ELR (cell line): ENCODE measurements at places on chromosomes 4 and X.
A peak's percentile ranks its signal among the peaks of the same experiment; 100 is the strongest.

- no peak for DNase-seq
These were observed 41.0 kb upstream of the JADE1 start for GRCh38 chr4:128768373-128768996.

DNA sequence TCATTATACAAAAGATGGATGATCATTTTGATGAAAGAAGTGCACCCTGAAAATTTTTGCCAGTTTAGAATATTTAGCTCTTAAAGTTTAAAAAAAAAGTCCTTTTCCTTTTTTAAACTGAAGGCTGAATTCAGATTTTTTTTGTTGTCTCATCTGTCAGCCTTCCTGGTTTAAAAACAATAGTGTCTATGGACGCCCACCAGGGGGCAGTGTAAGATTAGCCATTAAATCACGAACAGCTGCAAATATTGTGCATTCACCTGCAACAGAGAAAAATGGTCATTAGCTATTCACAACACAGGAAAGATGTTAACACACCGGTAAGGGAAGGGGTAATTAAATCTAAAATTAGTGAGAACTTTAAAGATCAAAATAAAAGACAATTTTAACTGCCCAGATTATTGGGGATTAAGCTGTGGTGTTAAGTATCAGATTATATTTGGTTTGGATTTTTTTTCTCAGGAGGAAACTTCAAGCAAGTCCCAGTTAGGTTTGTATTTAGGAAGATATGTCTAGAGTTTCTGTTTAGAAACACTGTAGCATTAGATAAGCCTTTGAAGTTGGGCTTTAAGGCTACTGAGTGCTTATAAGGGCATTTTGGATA, 4.4 kb upstream of the CXorf38 start:
- peak; percentile 67 for DNase-seq

- no peak for DNase-seq
These were observed 910 bp downstream of the ANK2 start for GRCh38 chr4:113050371-113050755.

DNA sequence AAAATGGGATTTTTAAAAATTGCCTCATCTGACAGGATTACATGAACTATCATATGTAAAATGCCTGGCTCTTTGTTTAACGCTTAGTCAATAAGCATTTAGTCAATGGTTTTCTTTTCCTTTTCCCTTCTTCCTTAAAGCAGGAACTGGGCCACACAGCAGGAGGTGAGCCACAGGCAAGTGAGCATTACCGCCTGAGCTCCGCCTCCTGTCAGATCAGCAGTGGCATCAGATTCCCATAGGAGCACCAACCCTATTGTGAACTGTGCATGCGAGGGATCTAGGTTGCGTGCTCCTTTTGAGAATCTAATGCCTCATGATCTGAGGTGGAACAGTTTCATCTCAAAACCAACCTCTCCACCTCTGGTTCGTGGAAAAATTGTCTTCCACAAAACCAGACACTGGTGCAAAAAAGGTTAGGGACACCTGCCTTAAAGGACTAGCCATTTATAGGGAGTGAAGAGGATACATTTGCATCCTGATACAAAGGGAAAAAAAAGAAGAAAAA, 306.1 kb downstream of the FBXW7 start:
- no peak for DNase-seq

GRCh38 chr4:152398060-152398459, 137.8 kb downstream of the FBXW7 start:
- DNase-seq: peak; percentile 52

DNA sequence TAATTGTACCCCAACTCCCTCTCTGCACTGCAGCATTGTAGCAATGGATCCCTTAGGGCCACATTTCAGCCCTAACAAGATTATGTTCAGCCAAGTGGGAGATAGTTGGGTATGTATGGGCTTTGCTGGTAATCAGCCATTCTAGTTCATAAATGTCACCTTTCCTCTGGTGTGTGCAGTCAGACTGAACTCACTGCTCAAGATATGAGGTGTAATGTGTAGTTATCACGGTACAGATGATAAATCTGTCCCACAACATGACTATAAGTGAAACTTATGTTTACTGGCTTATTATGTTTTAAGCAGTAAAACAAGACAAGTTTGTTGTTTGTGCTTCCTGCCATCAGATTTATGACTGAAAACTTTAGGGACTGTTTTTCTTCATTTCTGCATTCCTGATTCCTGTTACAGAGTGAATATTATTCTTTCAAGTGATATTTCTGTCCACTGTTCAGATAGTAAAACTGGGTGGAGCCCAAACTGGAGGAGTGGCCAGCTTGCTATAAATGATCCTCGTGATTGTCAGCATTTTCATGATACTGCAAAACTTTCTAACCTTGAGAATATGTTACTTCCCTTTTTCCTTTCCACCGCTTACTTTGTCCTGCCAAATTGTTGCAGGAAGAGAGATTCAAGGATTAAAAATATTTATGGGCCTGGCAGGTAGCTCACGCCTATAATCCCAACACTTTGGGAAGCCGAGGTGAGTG, 44.9 kb downstream of the ANAPC4 start:
- no peak for DNase-seq

- DNase-seq: no peak
These were observed 141.8 kb upstream of the NALF2 start for GRCh38 chrX:69362354-69362753.

DNA sequence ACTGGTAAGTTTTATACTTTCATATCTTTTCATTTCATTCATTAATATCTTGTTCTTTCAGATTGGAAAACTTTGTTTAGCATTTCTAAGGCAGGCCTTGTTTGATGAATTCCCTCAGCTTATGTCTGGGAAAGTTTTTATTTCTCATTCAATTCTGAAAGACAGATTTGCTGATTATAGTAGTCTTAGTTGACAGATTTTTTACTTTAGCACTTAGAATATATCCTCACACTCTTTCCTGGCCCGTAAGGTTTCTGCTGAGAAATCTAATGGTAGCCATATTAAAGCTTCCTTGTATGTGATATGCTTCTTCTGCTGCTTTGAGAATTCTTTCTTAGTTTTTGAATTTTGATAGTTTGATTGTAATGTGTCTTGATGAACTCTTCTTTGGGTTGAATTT, 296.6 kb downstream of the CHIC1 start:
- DNase-seq: no peak

DNA sequence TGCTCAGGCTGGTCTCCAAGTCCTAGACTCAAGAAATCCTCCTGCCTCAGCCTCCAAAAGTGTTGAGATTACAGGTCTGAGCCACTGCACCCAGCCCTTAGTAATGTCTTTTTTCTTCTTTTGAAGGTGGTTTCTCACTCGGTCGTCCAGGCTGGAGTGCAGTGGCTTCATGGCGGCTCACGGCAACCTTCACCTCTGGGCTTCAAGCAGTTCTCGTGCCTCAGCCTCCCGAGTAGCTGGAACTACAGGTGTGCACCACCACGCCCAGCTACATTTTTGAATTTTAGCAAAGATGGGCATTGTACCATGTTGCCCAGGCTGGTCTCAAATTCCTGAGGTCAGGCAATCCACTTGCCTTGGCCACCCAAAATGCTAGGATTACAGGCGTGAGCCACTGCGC, 32.3 kb upstream of the ASMTL start:
- DNase-seq: no peak

- no peak for DNase-seq
These were observed 288.2 kb upstream of the UGT8 start for GRCh38 chr4:114310296-114310925.

DNA sequence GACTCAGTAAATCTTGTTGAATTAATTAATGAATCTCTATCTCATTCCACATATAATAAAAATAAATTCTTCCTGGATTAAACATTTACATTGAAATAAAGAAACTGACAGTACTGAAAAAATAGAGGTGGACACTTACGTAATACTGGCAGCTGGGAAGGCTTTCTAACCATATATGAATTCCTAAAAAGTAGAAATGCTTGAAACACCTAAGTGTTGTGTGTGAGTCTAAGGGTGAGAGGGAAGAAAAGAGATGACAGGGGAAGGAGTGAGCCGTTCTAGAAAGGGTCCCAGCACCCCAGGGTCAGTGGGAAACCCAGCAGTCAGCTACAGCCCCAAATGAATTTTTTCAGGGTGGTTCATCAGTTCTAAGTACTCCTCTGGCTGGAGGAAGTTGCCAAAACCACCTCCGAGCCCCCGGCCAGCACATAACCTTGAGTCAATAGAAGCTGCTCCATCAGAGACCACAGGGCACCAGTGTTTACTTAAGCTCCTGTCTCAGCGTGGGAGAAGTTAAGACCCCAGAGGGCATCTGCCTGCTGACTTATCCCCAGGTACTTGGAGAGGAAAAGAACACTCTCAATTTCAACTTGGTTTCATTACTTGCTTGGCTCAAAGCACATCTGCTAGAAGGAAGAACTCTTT, 18.3 kb downstream of the GAB3 start:
- peak; percentile 89 for DNase-seq

GRCh38 chr4:68732653-68733466, 62.4 kb upstream of the UGT2B15 start:
- DNase-seq: no peak
